NCI-H748 treated with DMSO at 0.1 percent for 48 hours (cell line): ENCODE measurements at places on chromosomes 2 and 18.

DNA sequence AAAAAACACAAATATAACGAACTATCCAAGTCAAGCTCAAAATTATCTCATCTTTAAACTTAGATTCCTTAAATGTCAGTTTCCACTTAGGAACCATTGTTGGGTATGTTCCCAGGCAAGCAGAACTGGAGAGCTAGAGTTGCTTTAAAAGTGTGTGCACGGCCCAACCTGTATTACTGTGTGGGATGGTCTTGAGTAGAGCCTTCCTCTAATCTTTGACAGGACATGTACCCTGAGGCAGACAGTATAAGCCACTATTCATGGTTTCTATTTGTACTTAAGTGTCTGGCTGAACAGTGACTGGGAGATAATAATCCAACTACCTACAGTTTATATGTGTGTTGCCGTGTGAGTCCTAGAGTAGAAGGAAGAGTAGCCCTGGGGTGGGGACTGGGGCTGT is 239.7 kb downstream of the GPD2 start:
- no peak for DNase-seq

GRCh38 chr2:135685361-135685760 is 56.3 kb upstream of the UBXN4 start:
- no peak for DNase-seq

GRCh38 chr2:38465789-38466127 is 88.7 kb upstream of the ATL2 start:
- no peak for DNase-seq

DNA sequence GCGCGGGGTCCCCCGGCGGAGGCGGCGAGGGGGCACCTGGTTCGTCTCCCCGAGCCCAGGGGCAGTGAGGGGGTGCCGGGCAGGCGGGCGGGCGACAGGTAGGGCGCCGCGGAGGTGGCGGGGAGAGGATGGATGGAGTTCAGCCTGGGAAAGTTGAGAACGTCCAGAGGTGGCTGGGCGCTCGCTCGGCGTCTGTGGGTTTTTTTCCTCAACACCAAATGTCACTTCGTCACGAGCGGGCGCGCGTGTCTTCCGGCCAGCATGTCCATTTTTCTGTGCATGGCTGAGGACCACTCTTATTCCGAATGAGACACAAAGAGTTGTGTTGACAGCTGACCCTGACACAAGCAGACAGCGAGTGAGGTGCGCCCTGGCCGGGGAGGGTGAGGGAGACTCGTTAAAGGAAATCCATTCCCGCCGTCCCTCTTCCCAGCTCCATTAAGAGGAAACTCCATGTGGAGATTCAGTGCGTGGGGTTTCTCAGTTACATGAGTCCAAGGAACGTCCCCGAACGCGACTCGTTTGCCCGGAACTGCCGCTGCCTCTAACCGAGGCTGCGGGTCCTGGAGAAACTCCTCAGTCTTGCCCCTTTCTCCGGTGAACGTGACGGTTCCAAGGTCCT is 859 bp downstream of the GREB1L start:
- no peak for DNase-seq

GRCh38 chr2:224085246-224085645 is 46.2 kb upstream of the SERPINE2 start:
- DNase-seq = no peak

- no peak for DNase-seq
Observed at GRCh38 chr2:141317986-141318385, 812.8 kb downstream of the LRP1B start.

- no peak for DNase-seq
Observed at GRCh38 chr2:84427235-84428138, 31.6 kb downstream of the SUCLG1 start.

- DNase-seq = no peak
Observed at GRCh38 chr2:135603543-135603942, 72.3 kb downstream of the R3HDM1 start.

GRCh38 chr2:138221358-138221757 is 257.1 kb downstream of the HNMT start:
- DNase-seq = no peak

DNA sequence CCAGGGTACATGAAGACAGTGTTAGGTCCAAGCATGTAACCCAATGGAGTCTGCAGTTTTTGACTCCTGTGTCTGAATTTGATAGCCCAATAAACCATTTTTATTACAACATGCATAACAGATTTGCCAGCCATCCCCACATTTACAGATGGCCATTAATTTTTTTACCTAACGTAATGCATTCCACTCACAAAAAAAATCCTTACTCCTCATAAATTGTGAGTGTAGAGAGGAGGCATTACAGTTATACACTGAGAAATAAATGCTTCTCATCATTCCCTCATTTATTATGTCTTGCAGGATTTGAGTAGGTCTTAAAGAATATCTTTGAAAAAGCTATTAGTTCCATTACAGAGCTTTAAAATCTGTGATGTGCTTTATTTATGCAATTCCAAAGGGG is 193.8 kb downstream of the CMPK2 start:
- DNase-seq = no peak

DNA sequence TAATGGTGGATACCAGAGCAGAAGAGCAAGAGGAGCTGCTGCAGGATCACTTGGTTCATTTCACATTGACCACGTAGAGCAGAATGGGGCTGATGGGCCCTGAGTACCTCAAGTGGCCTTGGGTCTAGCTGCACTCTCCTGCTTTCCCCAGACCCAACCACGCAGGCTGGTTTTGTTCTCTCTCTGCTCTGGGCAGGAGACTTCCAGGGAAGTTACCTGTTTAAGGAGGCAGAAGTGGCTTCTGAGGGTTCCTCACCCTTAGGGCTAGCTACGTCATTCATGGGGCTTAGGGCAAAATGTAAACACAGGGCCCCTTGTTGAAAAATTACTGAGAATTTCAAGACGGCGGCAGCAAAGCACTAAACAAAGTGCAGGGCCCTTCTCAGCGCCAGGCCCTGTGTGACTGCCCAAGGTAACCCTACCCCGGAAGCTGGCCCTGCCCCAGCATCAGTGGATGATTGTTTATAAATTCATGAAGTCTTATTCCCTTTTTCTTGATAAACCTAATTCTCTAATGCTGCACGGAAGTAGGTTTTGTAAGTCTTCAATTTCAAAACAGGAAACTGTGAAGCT is 75.9 kb downstream of the TMEM182 start:
- DNase-seq = no peak

DNA sequence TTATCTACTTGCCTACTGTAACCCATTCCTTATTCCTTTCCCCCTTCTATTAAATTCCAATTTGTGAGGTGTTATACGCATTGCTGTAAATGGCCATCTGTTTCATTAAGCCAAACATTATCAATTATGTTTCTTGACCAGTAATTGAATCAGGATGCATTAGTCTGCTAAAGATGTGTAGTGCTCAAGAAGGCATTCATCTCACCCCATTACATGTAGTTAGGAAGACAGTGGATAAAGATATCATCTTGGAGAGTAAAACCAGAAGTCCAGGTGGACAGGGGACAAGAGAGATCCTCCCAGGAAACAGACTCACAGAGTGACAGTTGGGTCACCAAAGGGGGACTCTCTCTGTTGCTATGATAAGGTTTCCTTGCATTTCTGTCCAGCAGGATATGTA is 73.3 kb upstream of the FAM98A start:
- DNase-seq = no peak

- no peak for DNase-seq
Observed at GRCh38 chr2:216548901-216549331, 50.3 kb downstream of the RPL37A start.

- no peak for DNase-seq
Observed at GRCh38 chr18:23054553-23054952, 80.7 kb upstream of the CABLES1 start.

DNA sequence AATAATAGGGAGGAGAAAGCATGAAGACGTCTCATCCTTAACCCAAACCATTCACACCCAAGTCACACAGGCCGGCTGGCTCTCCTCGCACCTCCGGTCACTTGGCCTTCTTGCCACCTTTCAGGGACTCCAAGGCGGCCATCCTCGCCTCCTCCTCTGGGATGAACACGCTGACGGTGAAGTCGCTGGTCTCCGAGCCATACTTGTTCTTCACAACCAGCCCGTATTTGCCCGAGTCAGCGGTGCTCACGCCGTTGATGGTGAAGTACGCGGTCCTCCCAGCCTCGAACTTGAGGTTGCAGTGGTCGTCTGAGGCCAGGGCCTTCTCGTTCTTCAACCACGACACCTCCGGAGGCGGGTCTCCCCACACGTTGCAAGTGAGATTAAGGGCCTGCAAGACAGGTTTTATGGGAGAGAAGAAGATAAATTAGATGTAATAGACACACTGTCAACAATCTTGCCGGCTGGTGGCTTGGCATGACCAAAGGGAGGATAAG is 54.3 kb upstream of the LPIN2 start:
- DNase-seq = no peak

- DNase-seq = no peak
Observed at GRCh38 chr2:198077477-198077876, 273.1 kb downstream of the PLCL1 start.

DNA sequence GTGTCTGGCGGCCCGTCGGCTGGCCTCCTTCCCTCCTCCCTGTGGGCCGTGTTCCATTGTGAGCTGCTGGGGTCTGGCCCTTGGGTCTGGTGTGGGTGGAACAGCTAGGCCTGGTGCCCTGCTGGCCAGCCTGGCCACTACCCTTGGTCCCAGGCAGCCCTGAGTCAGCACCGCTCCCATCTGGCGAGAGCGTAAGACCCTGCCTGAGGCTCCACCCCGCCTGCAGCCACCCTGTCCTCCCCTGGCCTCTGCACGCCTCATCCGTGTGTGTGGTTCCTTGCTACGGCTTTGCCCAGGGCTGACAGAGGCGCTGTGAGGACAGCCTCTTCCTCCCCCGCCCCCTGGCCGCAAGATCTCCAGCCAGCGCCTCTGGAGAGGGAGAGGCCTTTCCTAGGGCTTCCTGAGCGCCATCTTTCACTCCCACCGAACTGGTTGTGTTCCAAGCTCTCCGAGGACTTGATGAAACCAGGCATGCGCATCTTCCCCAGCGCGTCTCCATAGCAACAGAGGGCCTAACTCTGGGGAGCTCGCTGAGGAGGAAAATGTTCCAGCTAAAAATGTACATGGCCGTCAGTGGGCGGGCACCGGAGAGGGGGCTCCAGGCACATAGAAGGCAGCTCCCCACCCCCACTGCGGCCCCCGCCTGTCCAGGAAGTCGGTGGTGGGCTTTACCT is 83.0 kb downstream of the STPG4 start:
- DNase-seq = no peak

GRCh38 chr2:233301811-233302210 is 5.8 kb upstream of the SAG start:
- DNase-seq = no peak

DNA sequence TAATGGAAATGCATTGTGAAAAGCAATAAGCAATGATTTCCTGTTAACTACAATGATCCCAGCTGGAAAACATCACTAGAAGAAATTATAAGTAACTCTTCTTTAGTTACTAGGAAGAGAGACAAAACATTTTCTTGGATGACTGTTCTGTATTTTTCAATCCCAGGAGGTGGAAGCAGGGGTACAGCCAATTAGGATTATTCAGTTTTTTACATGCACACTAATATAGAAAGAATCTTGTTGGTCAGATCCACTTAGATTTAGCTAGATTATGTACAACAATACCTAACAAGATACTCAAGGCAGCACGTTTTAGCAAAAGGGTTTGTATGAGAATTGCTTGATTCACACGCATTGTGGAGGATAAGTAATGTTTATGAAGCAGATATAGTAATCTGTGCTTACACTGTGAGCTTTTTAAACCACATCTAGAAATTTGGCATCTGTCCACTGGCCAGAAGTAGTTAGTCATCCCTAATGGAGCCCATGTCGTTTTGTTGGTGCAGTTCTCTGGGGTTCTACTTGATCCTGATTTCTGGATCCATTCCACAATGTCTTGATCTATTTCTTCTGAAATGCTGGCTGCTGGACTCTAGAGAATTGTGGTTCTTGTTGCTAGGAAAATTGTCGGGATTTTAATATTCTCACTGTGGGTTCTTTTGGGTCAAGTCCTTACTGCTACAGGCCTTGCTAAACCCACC is 199.7 kb downstream of the ADCYAP1 start:
- no peak for DNase-seq
